ENCODE measurements at places on chromosomes 12 and 14. TPM values are rescaled to one million over a fixed set of nuclear protein-coding genes. Genes with fewer than 3 reads are reported as not detected.

ANKRD33 gene
- not detected for total RNA-seq

SMIM10L1 gene
- 17.0 TPM for total RNA-seq

PPP1R3E gene
- total RNA-seq, result 5.9 TPM

VWF gene
- 108 TPM for total RNA-seq

STON2 gene
- total RNA-seq, result 60.2 TPM

PTCSC3 gene
- total RNA-seq, result not detected

LTA4H gene
- total RNA-seq, result 36.7 TPM

HOXC6 gene
- 1.0 TPM for total RNA-seq

NFE2 gene
- total RNA-seq, result not detected

TM7SF3 gene
- 13.6 TPM for total RNA-seq

TTC9 gene
- total RNA-seq, result 9.4 TPM

KRT77 gene
- total RNA-seq, result not detected

KRT79 gene
- not detected for total RNA-seq

RAB21 gene
- total RNA-seq, result 17.4 TPM

AMDHD1 gene
- total RNA-seq, result 1.1 TPM
